ENCODE measurements at places on chromosomes 7 and 10. TPM values are rescaled to one million over a fixed set of nuclear protein-coding genes. Genes with fewer than 3 reads are reported as not detected.

Gene ERV3-1
- polyA plus RNA-seq: 17.9 TPM

Gene PLOD3
- polyA plus RNA-seq: 27.0 TPM

Gene AMPH
- 0.63 TPM for polyA plus RNA-seq

Gene TLL2
- 0.68 TPM for polyA plus RNA-seq

Gene CLCN1
- polyA plus RNA-seq: not detected

Gene SPDYE9
- polyA plus RNA-seq: 0.11 TPM

Gene COL28A1
- 4.2 TPM for polyA plus RNA-seq

Gene CDHR1
- polyA plus RNA-seq: 2.1 TPM

Gene GNGT1
- polyA plus RNA-seq: 0.42 TPM

Gene CRYGN
- 0.24 TPM for polyA plus RNA-seq

Gene FKBP6
- polyA plus RNA-seq: not detected

Gene ITGA8
- 58.0 TPM for polyA plus RNA-seq

Gene MLLT10
- polyA plus RNA-seq: 27.4 TPM

Gene PILRB
- polyA plus RNA-seq: 17.2 TPM

Gene PBLD
- 3.7 TPM for polyA plus RNA-seq

Gene SH2D4B
- not detected for polyA plus RNA-seq

Gene NYAP1
- 4.8 TPM for polyA plus RNA-seq

Gene ADAM22
- polyA plus RNA-seq: 1.0 TPM

Gene MALSU1
- polyA plus RNA-seq: 44.3 TPM

Gene FXYD4
- polyA plus RNA-seq: not detected

Gene ADCYAP1R1
- polyA plus RNA-seq: 7.1 TPM

Gene SCIN
- 2.2 TPM for polyA plus RNA-seq

Gene ANKRD61
- 0.15 TPM for polyA plus RNA-seq

Gene RRP12
- polyA plus RNA-seq: 7.2 TPM

Gene PTPRZ1
- polyA plus RNA-seq: 0.48 TPM

Gene C10orf67
- 0.25 TPM for polyA plus RNA-seq

Gene GPR141
- polyA plus RNA-seq: 1.2 TPM

Gene HDAC9
- polyA plus RNA-seq: 2.2 TPM

Gene SLC29A4
- polyA plus RNA-seq: 2.9 TPM

Gene CYCS
- 22.7 TPM for polyA plus RNA-seq

Gene LRIT1
- polyA plus RNA-seq: not detected

Gene CALML3
- polyA plus RNA-seq: not detected

Gene DGKI
- 0.30 TPM for polyA plus RNA-seq
